ENCODE measurements at places on chromosomes 1 and 21. TPM values are rescaled to one million over a fixed set of nuclear protein-coding genes. Genes with fewer than 3 reads are reported as not detected.

The ST6GALNAC5 gene
- polyA plus RNA-seq: not detected

The PODN gene
- not detected for polyA plus RNA-seq

The CLDN19 gene
- polyA plus RNA-seq: not detected

DNA sequence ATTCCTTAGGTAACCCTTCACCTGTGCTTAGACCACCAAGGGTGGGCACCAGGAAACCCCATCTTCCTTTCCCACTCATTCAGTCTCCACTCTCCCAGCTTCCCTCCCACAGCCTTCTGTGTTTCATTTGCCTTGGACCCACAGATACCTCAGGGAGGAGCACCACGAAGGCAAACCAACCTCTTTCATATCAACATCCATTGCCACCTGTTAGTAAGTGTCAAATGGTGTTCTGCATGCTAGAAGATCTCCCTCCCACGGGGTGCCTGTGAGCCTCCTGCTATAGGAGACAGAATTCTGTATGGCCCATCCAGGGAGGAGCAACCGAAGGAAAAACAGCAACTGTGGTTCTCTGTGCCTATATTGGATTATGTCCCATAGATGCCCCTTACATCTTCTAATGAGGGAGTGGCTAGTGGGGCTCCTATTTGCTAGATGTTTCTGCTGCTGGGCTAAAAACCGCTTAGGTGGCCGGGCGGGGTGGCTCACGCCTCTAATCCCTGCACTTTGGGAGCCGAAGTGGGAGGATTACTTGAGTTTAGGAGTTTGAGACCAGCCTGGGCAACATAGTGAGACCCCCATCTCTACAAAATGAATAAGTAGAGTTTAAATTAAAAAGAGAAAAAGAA lies 25.6 kb upstream of the SCCPDH start:
- no peak for DNase-seq

DNA sequence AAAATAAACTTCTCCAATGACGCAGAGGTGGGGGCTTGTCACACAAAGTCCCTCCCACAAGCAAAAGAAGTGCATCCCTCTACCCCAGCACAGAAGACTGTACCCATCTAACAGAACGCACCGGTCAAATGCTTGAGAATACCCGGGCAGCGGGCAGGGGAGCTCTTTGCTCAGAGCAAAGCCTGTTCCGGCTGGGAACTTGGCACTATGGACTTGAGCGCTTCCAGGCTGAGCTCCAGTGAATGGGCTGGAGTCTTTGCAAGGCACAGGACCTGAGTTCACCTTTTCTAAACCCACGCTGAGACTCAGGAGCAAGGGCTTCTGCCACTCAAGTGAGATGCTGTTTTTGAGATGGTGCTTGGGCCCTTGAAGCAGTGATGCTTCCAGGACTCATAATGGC lies 20.3 kb downstream of the RHBG start:
- DNase-seq: no peak

GRCh38 chr1:153399401-153400055 lies 8.7 kb upstream of the S100A8 start:
- no peak for DNase-seq

DNA sequence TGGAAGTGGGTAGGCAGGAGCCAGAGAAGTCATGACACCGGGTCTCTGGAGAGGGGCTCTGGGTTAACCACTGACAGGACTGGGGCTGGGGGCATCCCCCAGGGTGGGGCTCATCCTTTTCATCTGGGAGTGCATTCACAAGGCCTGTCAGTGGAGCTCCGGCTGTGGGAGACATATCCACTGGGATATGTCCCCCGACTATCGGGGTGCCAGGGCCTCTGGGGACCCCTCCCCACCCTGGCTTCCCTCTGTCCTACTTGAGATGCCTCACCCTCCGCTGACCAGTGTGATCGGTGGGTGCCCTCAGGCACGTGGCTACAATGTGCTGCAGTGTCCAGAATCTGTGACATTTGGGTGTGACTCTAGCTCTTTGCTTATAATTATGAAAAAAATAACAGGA lies 92.3 kb upstream of the CD34 start:
- DNase-seq: no peak

- DNase-seq: no peak
Measured at GRCh38 chr1:77371396-77371795, 89.6 kb downstream of the AK5 start.

- DNase-seq: no peak
Measured at GRCh38 chr21:41641821-41642701, 124.8 kb downstream of the RIPK4 start.

GRCh38 chr1:156901966-156902915 lies 8.7 kb downstream of the PEAR1 start:
- DNase-seq: no peak

Measured in CD14-positive monocyte (primary cell).